Activated naive CD4-positive, alpha-beta T cell (primary cell): ENCODE measurements at places on chromosomes 13 and 19.

DNA sequence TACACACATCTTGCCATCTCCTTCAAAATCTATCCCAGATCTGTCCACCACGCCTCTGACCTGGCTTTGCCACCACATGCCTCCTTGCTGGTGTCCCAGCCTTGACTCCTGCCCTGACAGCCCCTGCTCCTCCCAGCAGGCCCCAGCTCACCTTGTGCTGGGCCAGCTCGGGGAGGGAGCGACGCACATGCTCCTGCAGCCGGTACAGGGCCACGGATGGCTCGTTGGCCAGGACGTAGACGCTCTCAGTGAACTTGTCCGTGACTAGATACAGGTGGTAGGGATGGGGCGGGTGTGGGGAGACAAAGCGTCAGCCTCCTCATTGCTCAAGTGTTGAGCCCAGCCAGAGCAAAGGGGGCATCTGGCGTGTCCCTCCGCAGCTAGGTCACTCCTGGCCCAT, 5.2 kb downstream of the BORCS8 start:
- DNase-seq, result no peak

- DNase-seq, result no peak
Observed at GRCh38 chr13:72186730-72187422, 319.9 kb upstream of the DACH1 start.

GRCh38 chr13:97328222-97328790, 105.7 kb upstream of the RAP2A start:
- no peak for DNase-seq

DNA sequence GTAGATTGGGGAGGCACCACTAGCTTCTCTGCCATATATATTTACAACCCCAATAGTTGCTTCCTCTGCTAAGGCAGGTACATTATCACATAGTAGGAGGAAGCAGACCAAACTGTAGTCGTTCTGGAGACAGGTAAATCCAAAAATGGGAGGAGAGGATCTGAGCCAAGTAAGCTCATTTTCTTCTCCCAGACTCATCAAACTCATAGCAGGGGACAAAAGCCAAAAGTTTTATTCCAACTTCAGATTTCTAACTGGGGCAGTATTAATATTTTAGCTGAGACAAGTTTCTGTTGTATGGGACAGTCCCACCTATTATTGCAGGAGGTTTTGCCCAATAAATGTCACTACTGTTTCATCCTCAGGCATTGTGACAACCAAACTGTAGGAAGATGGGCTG, 7.8 kb upstream of the IGSF23 start:
- no peak for DNase-seq

DNA sequence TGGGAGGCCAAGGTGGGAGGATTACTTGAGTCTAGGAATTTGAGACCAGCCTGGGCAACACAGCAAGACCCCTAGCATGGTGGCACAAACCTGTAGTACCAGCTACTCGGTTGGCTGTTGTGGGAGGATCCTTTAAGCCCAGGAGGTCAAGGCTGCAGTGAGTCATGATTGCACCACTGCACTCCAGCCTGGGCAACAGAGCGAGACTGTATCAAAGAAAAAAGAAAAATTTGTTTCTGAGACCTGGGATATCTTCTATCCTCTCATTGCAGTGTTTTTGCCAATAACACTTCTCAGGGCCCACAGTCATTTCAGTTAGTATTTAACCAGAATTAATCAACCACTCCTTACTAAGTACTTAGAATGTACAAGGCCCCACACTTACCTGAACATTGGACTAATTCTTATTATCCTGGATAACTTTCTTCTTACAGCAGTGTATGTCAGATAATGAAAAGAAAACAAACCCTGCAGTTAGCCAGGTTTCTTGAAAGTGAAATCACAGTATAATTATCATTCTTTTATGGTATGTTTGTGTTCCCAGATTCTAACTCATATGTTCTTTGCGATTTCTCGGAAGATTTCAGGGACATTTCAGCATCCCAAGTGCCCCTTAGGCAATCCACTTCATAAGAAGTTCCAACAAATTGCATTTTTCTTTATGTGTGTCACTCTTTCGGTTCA, 75.6 kb upstream of the KLF5 start:
- DNase-seq, result no peak

GRCh38 chr19:55345818-55346724, 6.4 kb downstream of the KMT5C start:
- no peak for DNase-seq

DNA sequence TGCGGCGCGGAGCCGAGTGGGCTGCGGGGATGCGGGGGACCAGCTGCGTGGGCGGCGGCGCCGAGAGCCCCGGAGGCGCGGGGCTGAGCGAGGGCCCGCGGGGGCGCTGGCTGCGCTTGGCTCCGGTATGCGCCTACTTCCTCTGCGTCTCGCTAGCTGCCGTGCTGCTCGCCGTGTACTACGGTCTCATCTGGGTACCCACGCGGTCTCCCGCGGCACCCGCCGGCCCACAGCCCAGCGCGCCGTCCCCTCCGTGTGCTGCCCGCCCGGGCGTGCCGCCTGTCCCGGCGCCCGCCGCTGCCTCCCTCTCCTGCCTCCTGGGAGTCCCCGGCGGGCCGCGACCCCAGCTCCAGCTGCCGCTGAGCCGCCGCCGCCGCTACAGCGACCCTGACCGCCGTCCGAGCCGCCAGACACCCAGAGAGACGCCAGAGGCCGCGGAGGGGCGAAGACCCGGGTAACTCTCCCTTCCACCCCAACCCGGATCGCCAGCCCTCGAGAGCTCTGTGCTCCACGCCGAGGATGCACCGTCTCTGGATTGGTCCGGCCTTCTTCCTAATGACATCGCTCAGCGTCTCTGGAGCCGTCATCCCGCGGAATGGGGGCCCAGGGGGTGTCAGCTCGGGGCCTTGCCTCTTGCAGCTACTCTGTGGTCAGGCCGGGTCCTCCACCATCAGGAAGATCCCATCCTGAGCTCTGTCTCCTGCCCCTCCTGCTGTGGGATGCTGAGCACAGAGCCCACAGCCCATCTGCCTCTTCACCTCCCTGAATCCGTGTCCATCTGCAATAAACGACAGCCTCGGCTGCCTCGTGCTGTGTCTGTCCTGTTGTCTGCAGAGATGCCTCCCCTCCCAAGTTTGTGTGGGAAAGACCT, 441 bp downstream of the INAFM1 start:
- DNase-seq, result no peak

DNA sequence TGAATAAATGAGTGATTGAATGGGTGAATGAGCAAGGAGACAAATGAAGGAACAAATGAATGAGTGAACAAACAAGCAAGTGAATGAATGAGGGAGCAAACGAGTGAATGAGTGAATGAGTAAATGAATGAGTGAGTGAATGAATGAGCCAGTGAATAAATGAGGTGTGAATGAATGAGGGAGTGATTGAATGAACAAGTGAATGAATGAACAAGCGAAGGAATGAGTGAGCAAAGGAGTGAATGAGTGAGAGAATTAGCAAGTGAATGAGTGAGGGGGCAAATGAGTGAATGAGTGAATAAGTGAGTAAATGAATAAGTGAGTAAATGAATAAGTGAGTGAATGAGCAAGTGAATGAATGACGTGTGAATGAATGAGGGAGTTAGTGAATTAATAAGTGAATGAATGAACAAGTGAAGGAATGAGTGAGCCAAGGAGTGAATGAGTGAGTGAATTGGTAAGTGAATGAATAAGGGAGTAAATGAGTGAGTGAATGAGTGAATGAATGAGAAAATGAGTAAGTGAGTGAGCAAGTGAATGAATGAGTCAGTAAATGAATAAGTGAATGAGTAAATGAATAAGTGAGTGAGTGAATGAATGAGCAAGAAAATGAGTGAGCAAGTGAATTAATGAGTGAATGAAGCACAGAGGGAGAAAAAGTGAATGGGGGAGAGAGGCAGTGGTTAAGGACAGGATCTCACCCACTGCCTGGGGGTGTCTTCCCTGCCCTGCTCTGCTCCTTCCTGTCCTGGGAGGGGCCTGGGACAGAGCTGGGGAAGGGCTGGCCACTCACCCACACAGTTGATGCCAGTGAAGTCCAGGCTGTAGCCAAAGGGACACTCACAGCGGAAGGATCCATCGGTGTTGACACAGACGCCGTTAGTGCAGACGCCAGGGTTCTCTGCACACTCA, 36.4 kb downstream of the CCL25 start:
- no peak for DNase-seq

DNA sequence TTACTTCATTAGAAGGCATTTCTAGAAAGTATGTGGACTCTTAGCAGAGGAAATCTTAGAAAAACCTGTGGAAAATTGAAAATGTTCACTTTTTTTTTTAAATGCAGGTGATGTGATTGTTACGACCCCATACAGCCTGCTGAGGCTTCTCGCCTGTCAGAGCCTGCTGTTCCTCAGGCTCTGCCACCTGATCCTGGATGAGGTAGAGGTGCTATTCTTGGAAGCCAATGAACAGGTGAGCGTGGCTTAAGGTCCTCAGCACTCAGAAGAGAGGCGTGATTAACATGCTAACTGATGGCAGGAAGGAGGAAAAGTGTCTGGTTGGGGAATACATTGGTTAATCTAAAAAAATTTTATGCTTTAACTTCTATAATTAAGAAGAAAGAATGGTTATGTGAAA, 71.4 kb downstream of the SLC7A9 start:
- no peak for DNase-seq
